Type B pancreatic cell (in vitro differentiated cells): ENCODE measurements at places on chromosomes 7 and 10. TPM values are rescaled to one million over a fixed set of nuclear protein-coding genes. Genes with fewer than 3 reads are reported as not detected.
A peak's percentile ranks its signal among the peaks of the same experiment; 100 is the strongest.

The DYNC1I1 gene
- 2.5 and 4.0 TPM in 2 replicates for total RNA-seq

The FBXL13 gene
- 1.1 and 4.0 TPM in 2 replicates for total RNA-seq

The PNLIPRP3 gene
- not detected in 2 replicates for total RNA-seq

DNA sequence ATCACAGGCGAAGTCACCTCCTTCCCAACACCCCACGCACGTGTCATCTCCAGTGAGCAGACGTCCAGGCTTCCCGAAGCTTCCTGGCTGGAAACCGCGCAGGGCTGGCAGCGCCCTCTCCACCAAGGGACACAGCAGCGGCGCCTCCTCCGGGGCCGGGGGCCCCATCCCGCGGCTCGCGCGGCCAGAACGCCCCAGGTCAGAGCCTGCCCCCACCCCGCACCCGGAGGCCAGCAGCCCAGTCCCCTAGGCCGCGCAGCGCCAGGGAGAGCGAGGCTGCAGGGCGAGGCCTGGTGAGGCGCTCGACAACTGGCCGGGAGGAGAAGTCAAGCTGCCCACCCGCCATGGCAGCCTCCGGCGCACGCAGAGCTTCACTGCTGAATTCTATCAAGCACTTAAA, 247.0 kb downstream of the SEMA3D start:
- H3K4me1 ChIP-seq: no peaks in the 10 kb centered on the region
- DNase-seq: no peak
- H3K36me3 ChIP-seq: no peaks in the 10 kb centered on the region
- no peak overlapping the region for H3K27ac ChIP-seq
- no peak overlapping the region for H3K4me3 ChIP-seq

DNA sequence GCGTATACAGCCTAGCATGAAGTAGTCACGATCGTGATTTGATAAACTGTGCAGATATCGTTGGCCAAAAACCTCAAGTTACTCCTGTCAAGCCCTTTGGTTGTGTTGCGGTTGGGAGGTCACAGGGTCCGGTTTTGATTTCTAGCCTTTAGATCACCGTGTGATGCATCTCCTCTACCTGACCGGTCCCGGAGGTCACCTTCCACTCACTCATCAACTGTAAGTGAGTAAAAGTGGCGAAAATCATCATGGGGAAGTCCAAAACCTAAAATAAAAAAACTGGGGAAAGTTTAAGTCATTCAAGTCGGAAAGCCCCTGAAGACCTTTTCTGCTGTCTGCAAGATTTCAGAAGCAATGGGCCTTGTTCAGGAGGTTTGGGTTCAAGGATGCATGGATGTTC, 62.8 kb downstream of the ADARB2 start:
- H3K36me3 ChIP-seq: no peaks in the 10 kb centered on the region
- H3K27ac ChIP-seq: no peak overlapping the region
- no peaks in the 10 kb centered on the region for H3K4me1 ChIP-seq
- no peak overlapping the region for H3K4me3 ChIP-seq
- peaks cover 18% of the 10 kb centered on the region for H3K27me3 ChIP-seq

DNA sequence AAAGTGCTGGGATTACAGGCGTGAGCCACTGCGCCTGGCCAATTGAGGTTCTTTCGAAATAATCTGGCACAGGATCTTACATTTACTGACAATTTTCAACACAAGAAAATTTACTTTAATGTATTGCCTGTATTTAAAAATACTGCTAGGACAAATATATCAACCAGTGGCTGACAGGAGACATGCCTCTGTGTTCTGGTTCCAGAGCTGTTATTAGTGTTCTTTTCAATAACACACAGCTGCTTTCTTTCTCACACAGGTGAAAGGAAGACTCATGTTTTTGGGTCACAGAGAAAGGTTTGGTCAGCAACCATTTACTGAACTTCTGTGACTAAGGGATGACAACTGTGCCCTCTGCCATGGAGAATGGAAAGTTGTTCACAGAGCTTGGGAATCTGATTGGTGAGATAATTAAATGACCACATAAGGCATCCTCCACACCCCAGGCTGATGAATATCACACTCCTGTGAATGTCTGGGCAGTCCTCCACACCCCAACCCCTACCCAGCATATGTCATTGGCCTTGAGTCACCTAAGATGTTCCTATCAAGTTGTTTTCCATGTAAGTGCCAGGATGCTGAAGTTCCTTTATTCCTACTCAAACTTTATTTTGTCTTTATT, 180.1 kb downstream of the RAPGEF5 start:
- H3K27me3 ChIP-seq: no peaks in the 10 kb centered on the region
- H3K4me1 ChIP-seq: peaks cover 5% of the 10 kb centered on the region
- H3K36me3 ChIP-seq: peaks cover 26% of the 10 kb centered on the region
- H3K27ac ChIP-seq: no peak overlapping the region
- H3K4me3 ChIP-seq: no peak overlapping the region

DNA sequence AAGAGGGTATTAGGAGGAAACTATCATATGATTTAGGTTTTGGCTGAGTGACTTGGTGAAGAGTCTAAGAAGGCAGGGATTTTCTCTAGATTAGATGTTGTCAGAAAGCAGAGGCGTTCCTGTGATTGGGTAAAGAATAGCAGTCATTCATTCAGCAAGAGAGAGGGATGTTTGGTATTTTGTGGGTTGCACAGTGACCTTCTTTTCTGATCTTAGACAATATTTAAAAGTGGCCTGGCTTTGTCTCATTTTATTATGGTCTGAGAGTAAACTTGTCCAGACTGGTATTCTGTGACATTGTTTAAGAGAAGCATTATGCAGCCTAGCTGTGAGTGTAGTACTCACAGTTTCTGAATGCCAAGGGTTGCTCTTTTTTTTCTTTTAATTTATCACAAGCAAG, 18.5 kb downstream of the HYAL4 start:
- no peak for DNase-seq
- H3K36me3 ChIP-seq: no peaks in the 10 kb centered on the region
- H3K4me1 ChIP-seq: peaks cover 9% of the 10 kb centered on the region

DNA sequence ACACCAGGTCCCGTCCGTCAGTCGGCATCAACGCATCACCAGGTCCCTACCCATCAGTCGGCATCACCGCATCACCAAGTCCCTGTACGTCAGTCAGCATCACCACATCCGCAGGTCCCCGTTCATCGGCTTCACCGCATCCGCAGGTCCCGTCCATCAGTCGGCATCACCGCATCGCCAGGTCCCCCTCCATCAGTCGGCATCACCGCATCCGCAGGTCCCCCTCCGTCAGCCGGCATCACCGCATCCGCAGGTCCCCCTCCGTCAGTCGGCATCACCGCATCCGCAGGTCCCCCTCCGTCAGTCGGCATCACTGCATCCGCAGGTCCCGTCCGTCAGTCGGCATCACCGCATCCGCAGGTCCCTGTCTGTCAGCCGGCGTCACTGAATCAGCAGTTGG, 55.1 kb downstream of the IGF2BP3 start:
- H3K27me3 ChIP-seq: no peaks in the 10 kb centered on the region
- no peak for DNase-seq
- no peak overlapping the region for H3K4me3 ChIP-seq
- H3K4me1 ChIP-seq: peaks cover 21% of the 10 kb centered on the region

GRCh38 chr10:33139181-33139646, 181.2 kb upstream of the ITGB1 start:
- no peak overlapping the region for H3K4me3 ChIP-seq
- peaks cover 7% of the 10 kb centered on the region for H3K4me1 ChIP-seq
- DNase-seq: no peak
- H3K36me3 ChIP-seq: no peaks in the 10 kb centered on the region
- H3K27me3 ChIP-seq: no peaks in the 10 kb centered on the region

DNA sequence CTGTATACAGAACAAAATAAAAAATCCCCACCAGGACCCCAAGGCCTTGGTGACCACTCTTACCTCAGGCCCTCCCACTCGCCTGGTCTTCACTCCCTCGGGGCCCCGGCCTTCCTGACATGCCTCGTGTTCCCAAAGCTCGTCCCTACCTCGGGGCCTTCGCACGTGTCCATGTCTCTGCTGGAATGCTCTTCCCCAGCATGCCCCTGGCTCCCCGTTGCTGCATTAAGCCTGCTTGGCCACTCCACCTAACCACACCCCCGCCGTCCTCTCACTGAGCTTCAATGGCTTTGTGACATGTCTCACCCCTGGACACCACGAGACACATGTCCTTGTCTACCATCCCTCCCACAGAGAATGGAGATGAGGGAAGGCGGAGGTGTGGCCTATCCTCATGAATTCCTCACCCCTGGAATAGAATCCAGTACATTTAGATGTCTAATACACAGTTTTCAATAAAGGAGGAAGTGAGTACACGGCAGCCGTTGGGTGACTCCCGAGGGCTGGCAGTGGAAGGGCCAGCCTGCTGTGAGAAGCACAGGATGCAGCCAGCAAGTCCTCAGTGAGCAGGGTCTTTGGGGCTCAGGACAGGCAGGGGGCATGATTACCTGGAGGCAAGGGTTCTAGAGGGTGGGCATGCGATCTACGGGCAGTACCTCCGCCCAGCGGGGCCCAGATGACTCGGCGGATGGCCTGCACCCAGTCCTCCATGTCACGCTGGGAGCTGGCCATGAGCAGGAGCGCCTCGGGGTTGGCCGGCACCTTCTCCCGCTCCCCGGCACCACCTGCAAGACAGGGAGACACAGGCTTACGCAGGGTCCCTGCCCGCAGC, 125.7 kb downstream of the ARHGAP22 start:
- H3K27ac ChIP-seq: no peak overlapping the region
- peak; percentile 62 for DNase-seq
- peaks cover 10% of the 10 kb centered on the region for H3K4me1 ChIP-seq
- H3K36me3 ChIP-seq: no peaks in the 10 kb centered on the region
- no peak overlapping the region for H3K4me3 ChIP-seq
- H3K27me3 ChIP-seq: peaks cover 3% of the 10 kb centered on the region

DNA sequence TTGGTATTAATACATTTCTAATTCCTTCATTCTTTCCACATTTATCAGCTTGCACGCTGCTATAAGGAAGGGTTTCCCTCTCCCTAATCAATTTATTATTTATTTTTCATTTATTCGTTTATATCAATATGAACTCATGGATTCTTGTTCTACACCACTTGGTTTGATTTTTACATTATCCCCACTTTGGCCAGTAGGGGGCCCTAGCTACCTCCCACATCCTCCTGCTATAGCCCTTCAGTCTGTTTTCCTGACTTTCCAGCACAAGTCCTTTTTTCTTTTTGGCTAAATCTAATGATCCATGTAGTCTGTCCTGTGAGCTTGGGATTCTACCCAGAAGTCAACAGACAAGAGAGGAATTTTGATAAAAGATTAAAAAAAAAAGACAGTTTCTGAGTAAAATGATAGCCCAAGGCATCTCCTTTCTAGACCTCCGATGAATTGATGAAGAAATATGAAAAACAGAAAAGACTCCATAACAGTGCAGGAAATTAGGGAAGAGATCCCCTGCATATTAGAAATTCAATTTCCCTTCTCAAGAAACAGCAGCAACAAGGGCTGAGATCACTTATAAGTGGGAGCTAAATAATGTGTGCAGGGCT, 47.7 kb downstream of the LYZL2 start:
- no peak overlapping the region for H3K4me3 ChIP-seq
- DNase-seq: no peak
- H3K27me3 ChIP-seq: no peaks in the 10 kb centered on the region
- H3K36me3 ChIP-seq: no peaks in the 10 kb centered on the region
- H3K4me1 ChIP-seq: peaks cover 28% of the 10 kb centered on the region
- no peak overlapping the region for H3K27ac ChIP-seq

DNA sequence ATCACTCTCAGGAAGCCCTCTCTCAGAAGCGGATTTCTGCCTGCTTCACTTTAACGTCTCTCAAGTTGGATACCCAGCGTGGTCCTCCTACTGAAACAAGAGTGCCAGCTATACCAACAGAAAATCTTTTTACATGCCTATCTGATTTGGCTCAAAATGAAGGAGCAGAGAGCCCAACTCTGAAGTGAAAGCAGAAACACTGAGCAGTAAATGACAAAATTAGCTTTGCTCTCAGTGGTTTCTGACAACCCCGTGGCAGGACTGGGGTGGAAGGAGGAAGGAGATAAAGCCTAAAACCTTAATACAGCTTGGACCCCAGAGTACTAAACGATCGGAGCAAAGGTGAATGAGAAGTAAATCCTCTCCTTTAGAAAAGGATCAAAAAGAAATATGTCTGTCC, 25.1 kb upstream of the GPR37 start:
- H3K27ac ChIP-seq: no peak overlapping the region
- H3K27me3 ChIP-seq: no peaks in the 10 kb centered on the region
- no peaks in the 10 kb centered on the region for H3K4me1 ChIP-seq
- DNase-seq: no peak
- no peak overlapping the region for H3K4me3 ChIP-seq

GRCh38 chr7:49580761-49581160, 192.7 kb upstream of the VWC2 start:
- no peak for DNase-seq
- no peaks in the 10 kb centered on the region for H3K36me3 ChIP-seq
- H3K4me1 ChIP-seq: no peaks in the 10 kb centered on the region
